Activated effector memory CD4-positive, alpha-beta T cell treated with Interleukin-2 at 50 U/mL for 16 hours (primary cell): ENCODE measurements at places on chromosomes 5 and 9.

- DNase-seq, result no peak
Observed at GRCh38 chr5:145161391-145161790, 673.8 kb downstream of the PRELID2 start.

DNA sequence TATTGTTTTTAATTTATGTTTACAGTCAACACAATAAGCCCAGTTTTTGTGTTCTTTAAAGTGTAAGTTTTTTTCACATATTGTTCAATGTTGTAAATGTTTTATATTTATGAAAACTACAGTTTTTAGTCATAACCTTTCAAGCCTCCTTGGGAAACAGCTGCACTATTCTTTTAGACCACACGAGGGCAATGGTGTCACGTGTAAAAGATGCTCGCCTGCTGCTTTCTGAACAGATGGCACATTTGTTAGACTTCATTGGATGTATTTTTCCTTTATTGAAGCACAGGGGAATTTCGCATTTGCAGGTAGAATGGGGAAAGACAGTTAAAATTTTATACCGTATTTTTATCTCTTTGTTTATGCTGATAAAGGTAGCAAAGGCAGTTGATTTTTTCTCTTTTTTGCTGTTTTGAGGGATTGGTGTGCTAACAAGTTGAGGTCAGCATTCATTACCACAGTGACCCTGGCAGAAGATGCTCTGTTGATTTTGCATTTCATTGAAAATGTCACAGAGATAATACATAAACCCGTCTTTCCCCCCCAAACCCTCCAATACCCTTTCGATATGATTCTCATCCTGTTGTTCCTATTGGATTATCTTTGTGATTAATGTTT lies 59.0 kb downstream of the MAT2B start:
- DNase-seq, result peak; percentile 33

- no peak for DNase-seq
Observed at GRCh38 chr9:79912318-79913070, 340.7 kb downstream of the TLE4 start.

- no peak for DNase-seq
Observed at GRCh38 chr5:59814537-59814872, 79.0 kb downstream of the PDE4D start.

DNA sequence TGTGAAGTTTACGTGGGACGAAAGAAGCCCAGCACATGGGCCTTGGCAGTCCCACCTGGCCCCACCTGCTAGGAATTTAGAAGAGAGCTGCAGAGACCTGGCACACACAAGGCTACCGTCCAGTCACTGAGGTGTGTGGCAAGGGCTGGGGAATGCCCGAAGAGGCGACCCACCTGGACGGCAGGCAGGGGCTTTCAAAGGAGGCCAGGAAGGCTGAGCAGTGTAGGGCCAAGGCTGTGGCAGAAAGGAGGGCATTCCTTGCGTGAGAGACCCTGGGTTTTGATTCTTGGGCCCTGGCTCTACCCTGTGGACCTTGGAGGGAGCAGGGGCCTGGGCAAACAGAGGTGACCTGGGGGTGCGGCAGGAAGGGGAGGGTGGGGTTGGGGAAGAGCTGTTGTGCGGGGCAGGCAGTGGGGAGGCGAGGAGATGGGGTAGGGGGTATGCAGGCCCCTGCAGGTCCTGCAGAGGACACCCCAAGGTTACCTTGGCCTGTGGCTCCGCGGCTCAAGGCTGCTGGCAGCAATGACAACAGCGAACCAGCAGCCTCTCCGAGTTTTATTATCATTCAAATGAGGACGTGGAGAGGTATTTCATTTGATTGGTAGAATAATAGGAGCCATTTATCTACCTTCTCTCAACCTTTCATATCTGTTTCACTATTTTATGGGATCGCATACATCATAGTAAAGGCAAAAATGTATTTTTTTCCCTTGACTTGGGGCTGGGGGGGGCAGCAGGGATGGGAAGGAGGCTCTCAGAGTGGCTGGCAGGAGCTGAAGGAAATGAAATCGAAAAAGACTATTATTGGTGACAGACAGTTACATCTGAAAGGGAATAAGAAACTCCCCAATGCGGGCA lies 24.8 kb downstream of the TSPAN17 start:
- no peak for DNase-seq

DNA sequence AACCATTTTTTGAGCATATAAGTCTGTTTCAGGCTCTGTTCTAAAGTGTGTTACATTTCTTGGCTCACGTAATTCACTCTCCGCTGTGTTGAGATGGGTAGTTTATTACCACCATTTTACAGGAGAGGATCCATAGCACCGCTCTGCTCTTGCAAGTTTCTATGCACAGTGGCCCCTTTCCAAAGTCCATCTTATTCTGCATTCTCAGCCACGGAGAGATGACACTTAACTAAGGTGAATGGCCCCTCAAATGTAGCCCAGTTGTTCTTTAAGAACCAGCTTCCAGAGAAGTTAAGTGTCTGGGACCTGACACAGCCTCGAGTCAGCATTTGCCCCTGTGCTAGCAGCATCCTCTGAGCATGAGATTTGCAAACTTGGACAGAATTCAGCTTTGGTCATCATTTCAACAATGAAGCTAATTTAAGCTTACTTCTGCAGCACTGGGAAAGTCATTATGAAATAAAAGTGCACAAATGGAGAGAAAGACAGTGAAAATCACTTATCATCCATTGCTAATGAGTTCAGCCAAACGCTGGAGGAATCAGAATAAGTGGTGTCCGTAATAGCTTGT lies 61.9 kb downstream of the FAM78A start:
- no peak for DNase-seq
